ENCODE measurements at places on chromosomes 3 and 15.
A peak's percentile ranks its signal among the peaks of the same experiment; 100 is the strongest.

- no peak for DNase-seq
These were observed 464 bp upstream of the MRPS25 start for GRCh38 chr3:15065550-15066007.

- no peak for DNase-seq
These were observed 45.7 kb downstream of the WDR76 start for GRCh38 chr15:43872416-43873020.

DNA sequence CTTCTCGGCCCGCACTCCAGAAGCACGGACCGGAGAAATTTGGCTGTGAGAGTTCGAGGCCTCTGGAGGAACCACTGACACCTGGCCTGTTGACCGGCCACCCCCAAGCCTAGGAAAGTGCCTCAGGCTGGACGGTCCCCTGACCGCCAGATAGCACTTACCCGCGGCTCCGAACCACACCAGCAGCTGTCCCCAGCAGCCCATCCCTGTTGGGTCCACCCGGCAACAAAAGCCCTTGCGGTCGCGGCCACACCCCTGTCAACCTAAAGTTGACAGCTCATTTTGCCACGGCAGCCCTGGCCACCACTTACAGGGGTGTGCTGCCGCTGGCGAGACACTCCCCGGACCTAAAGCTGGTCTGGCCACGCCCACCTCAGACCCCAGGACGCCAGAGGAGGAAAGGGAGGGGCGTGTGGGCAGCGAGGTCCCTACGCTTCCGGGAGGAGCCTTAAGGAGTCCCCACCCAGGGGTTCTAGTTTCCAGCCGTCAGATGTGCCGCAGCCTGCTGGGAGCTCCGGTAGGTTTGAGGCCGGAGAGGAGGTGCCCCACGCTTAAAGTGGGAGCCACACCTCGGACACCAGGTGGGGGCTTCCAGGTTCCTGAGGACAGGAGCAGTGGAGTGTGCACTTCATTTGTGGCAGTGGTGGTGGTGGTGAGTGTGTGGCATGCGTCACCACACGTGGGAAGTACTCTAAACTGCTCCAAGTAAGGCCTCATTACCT lies at the start of gene LTK:
LTK (minus strand) TSS at position 322 of the 722 bp plus-strand sequence; CDS start at position 204, 118 bp downstream.
- DNase-seq, result peak; percentile 53

- DNase-seq, result no peak
These were observed 61.5 kb downstream of the SLCO2A1 start for GRCh38 chr3:133967992-133968892.

- no peak for DNase-seq
These were observed 72.0 kb downstream of the KCNH8 start for GRCh38 chr3:19220311-19220710.

DNA sequence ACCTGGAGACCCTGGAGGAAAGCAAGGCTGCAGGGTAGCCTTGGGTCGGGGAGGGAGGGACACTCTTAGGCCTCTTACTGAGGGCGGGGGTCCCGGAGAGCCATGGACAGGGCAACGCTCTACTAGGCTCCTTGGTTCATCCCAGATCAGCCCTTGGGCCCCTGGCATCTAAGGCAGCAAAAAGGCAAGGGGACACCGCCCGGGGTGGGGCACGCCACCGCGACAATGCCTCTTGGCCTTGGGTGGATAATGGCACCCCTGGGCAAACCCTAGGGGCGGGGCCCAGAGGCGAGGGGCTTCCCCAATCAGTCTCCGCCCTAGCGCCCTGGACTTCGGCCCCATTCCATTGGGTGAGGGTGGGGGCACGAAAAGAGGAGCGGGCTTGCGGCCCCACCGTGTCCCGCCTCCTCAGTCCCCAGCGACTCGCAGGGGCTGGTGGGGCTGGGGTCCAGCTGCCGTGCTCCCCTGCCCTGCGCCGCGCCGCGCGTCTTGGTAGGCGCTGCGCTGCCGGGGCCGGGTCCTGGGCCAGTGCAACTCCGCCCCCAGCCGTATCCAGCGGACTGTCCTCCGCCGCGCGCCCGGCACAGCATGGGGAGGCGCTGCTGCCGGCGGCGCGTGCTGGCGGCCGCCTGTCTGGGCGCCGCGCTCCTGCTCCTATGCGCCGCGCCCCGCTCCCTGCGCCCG lies at the start of gene CHST13:
CHST13 (plus strand) TSS at position 411 of the 684 bp plus-strand sequence; CDS start at position 589, 178 bp downstream.
- DNase-seq, result no peak

Measured in GM20000 (cell line).